ENCODE measurements at places on chromosomes 1 and 21. TPM values are rescaled to one million over a fixed set of nuclear protein-coding genes. Genes with fewer than 3 reads are reported as not detected.

GRCh38 chr1:34850382-34850781 lies 9.2 kb downstream of the SMIM12 start:
- DNase-seq, result no peak

DNA sequence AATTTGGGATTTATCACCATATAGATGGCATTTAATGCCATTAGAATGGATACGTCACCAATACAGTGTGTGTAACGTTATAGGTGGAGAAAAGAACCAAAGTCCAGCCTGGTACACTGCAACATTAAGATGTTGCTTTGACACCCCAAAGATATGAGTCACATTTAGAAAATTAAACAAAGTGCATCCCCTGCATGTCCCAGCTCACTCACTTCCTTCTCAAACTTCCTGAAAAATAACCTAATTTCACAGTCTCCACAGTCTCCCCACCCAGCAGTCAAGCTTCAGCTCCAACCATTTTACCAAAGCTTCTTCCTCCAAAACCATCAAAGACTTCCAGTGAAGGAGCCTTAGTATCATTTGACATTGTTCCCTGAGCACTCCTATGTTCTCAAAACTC lies 111.9 kb downstream of the OMA1 start:
- no peak for DNase-seq

GRCh38 chr1:234841710-234842231 lies 231.8 kb upstream of the IRF2BP2 start:
- no peak for DNase-seq

- no peak for DNase-seq
These were observed 97.0 kb upstream of the COA6 start for GRCh38 chr1:234276151-234276788.

GRCh38 chr1:192489748-192490147 lies 85.8 kb upstream of the RGS1 start:
- peak; percentile 25 for DNase-seq

LMX1A gene
- total RNA-seq, result not detected

UTS2 gene
- not detected for total RNA-seq

OR10K2 gene
- total RNA-seq, result not detected

LEFTY2 gene
- total RNA-seq, result 16.9 TPM
